Heart left ventricle (tissue), 16 donors: ENCODE measurements at places on chromosomes 7 and 10.
A peak's percentile ranks its signal among the peaks of the same experiment; 100 is the strongest.

DNA sequence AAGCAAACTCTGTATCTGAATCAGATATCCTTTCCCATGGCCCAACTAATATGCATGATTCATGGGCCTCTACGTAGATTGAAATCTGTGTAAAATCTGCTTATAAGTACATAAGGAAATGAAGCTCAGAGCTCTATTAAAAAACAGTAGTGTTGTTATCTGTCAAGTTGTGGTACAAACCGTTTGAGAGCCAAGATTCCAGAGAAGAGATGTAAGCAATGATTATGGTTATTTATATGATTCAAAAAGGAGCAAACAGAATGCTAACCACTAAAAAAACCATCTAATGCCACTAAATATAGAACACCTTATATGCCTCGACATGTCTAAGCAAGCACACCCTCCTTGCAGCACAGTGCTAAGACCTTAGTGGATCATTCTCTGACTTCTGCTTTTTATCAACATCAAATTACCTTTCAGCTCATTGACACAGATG, 26.6 kb downstream of the RPP38 start:
- no peak for DNase-seq

- DNase-seq, result no peak
Observed at GRCh38 chr7:156554488-156554887, 86.1 kb upstream of the RNF32 start.

- no peak for DNase-seq
Observed at GRCh38 chr7:44962483-44963251, 16.1 kb downstream of the MYO1G start.

DNA sequence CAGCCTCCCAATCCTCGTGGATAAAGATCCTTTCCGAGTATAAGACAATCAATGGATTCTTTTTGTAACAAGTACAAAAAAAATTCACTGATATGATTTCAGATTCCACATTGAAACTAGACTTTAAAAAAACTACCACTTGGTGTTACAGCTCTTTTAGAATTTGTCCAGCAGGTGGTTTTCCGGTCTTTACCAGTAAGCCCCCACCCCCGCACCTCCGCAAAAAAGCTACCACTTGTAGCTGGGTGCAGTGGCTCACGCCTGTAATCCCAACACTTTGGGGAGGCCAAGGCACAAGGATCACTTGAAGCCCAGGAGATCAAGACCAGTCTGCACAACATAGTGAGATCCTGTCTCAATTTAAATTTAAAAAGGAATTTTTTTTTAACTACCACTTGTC, 19.8 kb downstream of the IGF2BP3 start:
- DNase-seq, result no peak

GRCh38 chr10:72308320-72308987, 34.7 kb downstream of the DDIT4 start:
- peak; percentile 87 for DNase-seq

DNA sequence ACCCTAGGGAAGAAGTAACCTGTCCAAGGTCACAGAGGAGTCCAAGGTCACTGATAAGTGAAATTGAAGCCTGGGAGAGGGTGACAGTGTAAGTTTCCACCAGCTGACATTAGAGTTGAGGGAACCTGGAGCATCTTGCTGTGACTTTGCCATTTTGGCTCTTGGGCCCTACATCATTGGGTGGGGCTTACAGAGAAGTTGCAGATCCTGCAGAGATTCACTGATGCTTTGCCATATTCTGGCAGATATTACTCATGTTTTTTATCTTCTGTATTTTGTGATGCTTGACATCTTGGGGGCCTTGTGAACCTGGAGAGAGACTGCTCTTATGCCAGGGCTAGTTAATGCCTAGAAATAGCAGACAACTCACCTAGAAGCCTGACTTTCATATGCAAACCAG, 36.5 kb downstream of the SMKR1 start:
- DNase-seq, result no peak

- DNase-seq, result no peak
Observed at GRCh38 chr7:157433628-157434027, 96.8 kb downstream of the DNAJB6 start.

GRCh38 chr10:103497161-103497915, 3.8 kb downstream of the NEURL1 start:
- DNase-seq, result no peak

DNA sequence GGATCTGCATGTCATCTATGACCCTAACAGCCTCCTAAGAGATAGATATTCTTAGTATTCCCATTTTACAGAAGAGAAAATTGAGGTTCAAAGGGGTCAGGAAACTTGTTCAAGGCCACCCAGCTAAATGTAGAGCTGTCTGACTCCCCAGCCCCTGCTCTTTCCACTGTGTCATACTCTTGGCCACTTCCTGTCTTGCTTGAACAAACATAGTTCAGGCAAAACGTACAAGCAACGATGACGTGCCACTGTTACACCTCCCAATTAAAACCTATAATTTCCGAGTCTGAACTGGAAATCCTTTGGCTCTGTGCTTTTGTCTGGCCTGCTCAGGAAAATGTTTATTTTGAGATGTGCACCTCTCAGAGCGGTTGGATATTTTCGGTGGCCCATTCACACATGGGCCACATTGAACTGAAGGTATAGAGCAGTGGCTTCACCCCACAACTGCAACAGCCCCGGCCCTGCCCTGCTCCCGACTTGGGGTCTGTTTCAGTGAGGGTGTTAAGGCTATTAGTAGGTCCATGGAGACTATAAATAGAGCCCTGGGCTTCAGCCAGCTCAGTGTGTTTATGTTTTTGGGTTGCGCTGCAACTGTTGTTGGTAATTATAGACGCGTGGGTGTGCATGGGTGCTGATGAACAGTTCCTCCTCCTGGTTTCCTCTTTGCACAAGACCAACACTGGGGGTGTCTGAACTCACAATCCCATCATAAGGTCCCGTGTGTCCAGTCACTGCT, 172.3 kb upstream of the ADO start:
- peak; percentile 68 for DNase-seq

DNA sequence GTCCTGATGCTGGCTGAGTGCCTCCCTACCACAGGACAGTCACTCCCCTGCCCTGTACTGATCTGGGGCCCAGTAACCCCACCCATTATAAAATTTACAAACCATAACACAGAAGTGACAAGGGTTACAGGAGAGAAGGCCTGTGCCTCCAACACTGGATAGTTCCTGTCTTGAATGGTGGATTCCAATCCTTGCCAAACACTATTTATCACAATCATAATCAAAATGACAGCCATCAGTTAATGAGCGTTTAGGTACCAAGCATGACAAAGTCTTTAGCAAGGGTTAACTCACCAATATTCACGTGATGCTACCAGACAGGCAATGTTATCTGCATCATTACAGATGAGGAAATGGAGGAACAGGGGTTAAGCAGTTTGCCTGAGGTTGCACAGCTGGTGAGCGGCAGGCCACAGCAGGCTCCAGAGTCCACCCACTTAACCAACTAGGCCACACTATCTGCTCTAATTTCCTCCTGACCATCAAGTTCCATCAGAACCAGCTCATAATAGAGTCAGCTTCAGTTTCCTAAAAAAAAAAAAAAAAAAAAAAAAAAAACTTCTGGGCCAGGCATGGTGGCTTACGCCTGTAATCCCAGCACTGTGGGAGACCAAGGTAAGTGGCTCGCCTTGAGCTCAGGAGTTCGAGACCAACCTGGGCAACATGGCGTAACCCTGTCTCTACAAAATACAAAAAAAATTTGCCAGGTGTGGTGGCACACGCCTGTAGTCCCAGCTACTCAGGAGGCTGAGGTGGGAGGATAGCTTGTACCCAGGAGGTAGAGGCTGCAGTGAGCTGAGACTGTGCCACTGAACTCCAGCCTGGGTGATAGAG, 14.2 kb downstream of the PDLIM1 start:
- DNase-seq, result no peak

DNA sequence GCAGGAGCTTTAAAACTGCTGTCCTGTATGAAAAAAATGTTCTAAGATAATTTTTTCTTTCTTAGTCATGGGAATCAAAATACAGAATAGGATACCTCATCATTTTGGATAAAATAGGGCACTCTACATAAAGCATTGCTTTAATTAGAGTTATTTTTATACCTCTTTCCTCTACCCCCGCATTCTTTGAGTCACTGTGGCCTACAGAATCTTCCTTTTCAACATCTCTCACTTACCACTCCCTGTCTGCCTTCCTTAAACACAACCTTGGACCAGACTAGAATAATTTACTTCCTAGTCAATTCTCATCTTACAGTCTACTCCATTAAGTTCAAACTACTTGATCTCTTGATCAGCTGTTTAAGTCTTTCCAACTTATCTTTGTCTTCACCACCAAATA, 462.3 kb downstream of the PHTF2 start:
- no peak for DNase-seq

- no peak for DNase-seq
Observed at GRCh38 chr10:88968391-88968790, 15.8 kb upstream of the ACTA2 start.

DNA sequence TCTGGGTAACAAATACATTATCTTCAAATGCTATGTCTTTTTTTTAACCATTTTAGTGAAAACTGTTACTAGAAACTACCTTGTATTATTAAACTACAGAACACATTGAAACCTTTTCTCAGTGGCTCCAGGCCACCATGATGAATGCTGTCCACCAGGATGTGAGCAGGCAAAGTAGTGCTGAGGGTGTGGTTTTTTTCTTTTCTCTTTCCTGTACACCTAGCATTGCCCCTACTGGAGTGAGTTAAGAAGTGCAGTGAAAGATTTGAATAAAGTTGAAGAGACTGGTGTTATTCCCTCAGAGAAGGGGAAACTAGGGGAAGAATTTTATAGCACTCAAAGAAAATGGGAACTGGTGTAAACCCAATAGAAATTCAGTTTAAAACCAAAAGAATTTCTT, 120.0 kb upstream of the SAMD8 start:
- DNase-seq, result no peak

DNA sequence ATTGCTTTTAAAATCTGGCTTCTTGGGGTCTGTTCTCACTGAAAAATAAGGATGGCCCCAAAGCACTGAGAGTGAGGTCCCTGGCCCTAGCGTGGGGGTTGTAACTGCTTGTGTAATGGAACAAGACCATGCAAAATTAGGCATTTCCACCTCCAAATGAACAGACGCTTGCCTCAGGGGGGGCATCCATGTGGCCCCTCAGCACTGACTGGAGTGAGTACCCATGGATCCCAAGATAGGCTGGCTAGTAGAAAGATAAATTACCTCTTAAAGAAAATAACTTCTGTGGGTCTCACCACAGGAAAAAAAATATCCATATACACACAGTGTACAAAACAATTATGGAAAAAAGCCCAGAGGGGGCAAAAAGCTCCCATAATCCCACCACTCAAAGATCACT, 15.2 kb upstream of the CPA1 start:
- DNase-seq, result no peak

DNA sequence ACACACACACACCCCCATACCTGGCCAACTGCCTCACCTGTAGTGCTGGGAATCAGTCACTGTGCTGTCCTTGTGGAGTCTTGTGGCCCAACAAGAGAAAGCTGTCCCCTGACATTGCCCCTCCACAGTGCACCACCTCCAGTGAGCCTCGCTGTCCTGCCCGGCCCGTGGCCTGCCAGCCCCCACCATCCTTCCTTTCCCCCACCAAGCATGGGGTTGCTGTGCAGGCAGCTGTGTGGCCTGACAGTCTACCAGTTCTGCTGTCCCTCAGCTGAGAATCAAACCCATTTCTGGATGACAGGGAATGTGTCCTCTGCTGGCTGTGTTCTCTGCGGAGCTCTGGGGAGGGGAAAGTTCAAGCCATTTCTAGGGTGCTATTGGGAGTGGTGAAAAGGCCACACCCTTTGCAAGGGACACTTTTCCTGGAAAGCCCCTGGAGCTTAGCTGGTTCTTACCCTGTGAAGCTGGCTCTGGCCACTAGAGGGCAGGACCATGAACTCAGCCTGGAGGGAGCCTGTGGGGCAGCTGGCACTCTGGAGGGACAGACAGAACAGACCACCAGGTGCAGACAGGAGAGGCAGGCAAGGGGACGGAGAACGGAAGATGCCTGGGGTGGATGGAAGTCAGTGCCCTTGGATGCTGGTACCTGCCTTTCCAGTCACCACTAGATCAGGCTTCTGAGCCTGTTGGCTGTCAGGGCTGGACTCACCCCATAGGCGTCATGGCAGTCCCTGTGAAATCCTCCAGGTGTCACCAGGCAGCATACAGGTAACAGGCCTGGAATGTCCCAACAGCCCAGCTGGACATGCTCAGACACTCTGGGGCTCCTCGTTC, 10.5 kb upstream of the MTPAP start:
- peak; percentile 77 for DNase-seq

DNA sequence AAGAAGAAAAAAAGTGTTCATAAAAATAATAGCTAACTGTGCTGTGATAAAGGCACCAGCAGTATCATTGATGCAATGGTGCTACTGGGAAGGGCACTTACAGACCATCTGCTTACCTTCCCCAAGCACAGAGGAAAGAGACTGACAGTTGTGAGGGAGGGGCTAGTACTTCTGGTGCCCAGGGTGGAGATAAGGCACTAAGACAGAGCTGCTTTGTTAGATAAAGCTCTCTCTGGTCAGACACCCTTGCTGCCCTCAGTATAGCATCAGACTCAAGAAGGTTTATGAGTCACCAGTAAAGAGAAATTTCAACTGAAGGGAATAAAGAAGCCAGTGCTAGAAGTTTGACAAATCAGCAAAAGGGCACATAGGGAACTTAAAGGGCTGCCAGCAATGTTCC, 325.6 kb downstream of the HPSE2 start:
- no peak for DNase-seq

DNA sequence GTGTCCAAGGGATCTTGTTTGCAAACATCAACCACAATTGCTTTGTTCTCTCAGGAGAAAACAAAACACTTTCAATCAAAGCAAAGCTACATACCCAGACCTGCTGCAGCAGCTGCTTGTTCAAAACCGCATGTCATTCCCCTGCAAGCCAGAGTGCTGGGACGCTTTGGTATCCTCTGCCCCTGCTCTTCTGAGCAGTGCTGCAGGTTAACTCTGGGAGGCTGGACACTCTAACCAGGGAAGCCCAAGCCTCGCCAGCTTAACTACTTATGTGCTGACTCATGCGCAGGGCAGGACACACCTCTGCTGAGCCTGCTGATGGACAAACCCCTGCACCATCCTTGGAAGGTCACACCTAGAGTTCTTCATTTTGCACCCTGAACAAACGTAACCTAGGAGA, 28.2 kb upstream of the ASAH2 start:
- DNase-seq, result no peak
